ENCODE measurements at places on chromosomes 16 and 17.

- no peak for DNase-seq
These were observed 37.0 kb downstream of the HLF start for GRCh38 chr17:55301521-55302406.

- DNase-seq = no peak
These were observed 17.5 kb downstream of the SLFN12L start for GRCh38 chr17:35519906-35520442.

- DNase-seq = no peak
These were observed 55.9 kb downstream of the C17orf67 start for GRCh38 chr17:56777859-56778258.

- no peak for DNase-seq
These were observed 1.9 kb upstream of the C16orf87 start for GRCh38 chr16:46832757-46833459.

GRCh38 chr16:17983847-17984639 lies 352.5 kb downstream of the NPIPA8 start:
- no peak for DNase-seq

DNA sequence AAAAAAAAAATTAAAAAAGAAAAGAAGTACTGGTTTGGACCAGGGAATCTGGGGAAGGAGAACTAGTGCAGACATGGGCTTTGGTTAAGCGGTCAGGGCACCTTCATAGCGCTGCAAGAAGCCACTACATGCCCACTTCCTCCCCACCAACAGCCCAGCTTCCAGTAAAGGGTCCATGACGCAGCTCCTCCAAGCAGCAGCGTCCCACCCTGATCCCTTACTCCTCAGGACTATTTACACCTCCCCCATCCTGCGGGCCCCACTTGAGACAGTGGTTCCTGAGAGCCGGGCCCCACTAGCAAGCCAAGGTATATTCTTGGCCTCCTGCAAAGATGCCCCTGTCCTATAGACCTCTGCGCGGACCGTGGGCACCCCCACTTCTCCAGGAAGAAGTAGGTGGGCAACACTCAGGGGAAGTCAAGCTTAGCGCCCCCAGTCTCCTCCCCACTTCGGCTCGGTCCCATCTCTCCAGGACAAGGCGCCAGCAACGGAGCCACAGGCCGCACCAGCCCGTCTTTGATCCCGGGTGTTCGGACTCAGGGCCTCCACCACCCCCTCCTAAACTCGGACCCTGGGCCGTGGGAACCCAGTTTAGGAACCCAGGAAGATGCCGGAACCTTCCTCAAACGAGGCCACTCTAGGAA lies 913 bp upstream of the PRR14 start:
- DNase-seq = no peak

DNA sequence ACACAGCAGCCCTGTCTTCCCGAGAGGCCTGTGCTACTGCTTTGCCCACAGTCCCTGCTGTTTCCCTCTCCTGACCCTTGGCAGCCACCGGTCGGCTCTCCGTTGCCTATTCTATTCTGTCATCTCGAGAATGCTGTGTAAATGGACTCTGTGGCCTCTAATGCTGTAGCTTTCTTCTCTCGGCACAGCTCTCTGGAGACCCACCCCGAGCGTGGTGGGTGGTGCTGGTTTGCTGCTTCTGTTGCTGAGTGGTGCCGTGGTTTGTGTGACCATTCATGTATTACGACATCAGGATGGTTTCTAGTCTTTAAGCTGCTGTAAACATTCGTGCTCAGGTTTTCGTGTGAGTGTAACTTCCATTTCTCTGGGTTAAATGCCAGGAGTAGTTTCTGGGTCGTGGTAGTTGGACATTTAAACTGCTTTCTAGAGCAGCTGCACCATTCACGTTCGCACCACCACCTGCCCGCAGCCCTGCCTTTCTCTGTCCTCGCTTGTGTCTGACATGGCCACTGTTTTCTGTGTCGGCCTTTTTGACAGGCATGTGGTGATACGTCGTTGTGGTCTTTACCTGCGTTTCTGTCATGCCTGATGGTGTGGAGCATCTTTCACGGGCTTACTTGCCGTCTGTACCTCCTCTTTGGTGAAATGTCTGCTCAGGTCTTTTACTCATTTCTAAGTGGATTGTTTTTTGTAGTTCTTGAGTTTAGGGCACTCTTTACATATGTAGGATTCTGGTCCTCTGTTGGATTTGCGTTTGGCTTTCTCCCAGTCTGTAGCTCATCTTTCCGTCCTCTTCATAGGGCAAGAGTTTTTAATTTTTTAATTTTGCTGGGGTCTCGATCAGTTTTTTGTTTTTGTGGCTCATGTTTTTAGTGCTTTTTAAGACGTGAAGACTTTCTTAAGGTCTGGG lies 47.7 kb upstream of the ZNF750 start:
- DNase-seq = no peak

GRCh38 chr17:56514899-56515298 lies 78.6 kb upstream of the NOG start:
- DNase-seq = no peak

- no peak for DNase-seq
These were observed 1.8 kb downstream of the KRT31 start for GRCh38 chr17:41395611-41396010.

Data from mesothelial cell of epicardium (in vitro differentiated cells).